ENCODE measurements at places on chromosomes 13 and 19.
A peak's percentile ranks its signal among the peaks of the same experiment; 100 is the strongest.

GRCh38 chr13:68908879-68909278, 1198.7 kb upstream of the ATXN8OS start:
- DNase-seq: no peak

DNA sequence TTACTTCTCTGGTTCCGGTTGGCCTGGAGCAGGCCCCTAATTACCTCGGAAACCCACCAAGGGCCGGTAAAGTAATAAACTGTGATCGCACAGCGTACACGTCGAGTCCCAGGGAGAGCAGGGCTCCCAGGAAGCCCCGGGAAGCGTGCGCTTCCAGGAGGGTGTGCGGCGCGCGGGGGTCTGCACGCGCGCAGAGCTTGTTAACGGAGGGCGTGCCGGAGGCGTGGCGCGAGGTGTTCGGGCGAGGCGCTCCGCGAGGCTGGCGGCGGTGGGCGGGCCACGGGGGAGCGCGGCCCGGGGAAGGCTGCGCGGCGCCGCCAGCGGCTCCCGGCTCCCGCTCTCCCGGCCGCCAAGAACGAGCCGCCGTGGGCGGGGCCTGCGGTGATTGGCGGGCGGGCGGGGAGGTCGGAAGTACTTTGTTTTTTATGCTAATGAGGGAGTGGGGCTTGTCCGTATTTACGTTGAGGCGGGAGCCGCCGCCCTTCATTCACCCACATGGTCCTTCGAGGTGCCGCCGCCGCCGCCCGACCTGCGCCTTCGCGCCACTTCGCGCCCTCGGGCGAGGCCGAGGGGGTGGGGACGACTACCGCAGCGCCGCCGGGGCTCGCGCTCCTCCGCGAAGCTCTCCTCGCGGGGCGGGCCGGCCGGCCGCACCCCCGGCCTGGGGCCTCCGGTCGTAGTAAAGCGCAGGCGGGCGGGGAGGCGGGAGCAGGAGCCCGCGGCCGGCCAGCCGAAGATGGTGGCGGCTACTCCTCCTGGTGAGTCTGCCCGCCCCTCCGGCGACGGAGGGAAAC, at the start of gene MIR17HG:
TSS of gene MIR17HG (plus strand) at position 486 of the 794 bp plus-strand sequence.
- DNase-seq: peak; percentile 87

DNA sequence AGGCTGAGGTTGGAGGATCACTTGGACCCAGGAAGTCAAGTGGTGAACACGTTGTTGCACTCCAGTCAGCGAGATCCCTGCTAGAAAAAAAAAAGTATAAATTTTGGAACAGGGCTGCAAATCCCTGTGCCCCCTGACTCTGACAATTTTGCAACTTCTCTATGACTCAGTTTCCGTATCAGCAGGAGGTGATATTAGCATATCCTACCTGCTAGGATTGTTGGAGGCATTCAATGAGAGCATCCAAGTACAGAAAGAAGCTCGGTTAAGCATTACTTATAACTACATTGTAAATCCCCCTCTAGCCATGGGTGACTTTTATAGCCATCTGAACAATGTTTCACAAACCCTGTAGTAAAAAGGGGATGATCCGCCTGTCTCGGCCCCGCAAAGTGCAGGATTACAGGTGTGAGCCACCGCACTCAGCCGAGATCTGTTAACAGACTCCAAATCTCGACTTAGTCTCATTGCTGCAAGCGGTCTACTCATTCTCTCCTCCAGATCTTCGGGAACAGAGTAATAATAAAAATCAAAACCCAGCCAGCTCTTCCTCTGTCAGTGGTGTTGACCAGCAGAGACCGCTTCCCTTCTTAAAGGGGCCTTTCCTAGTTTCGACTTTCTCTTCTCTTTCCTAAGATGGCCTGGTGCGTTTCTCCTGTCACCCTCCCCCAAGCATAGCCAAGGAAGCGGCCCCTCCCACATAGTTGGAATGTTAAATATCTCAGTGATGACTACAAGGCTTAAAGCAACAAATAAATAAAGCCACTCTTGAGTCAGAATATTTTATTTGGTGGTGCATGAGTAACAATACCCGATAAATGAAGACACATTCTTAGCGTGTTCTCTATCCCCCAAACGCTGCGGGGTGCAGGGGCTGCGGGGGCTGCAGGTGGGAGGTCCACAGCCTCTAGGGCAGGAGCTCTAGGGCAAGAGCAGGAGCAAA, 10.3 kb upstream of the BICRA start:
- DNase-seq: peak; percentile 98

- no peak for DNase-seq
These were observed 221.5 kb downstream of the TEX29 start for GRCh38 chr13:111541752-111542529.
